ENCODE measurements at places on chromosomes 7 and 10.

DNA sequence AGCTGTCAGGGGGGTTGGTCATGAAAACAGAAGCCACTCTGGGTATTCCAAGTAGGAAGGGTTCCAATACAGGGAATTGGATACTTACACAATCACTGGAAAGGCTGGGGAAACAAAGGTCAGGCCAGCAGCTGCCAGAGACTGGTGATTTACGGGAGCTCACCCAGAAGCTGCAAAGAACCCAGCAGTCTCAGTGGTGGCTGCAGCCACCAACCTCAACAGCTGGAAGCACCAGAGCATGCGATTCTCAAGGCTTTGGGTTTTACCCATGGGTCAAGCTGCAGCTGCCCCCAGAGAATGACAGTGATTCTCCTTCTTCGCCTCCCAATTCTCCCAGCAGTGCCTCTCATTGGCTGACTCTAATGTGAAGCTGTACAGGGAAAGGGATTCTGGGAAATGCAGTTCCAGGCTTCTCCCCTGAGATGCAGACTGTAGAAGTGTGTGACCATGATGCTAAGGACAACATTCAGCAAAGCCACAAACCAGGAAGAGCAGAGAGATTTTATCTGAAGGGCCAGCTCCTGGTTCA, 107.2 kb upstream of the TCF7L2 start:
- no peaks in the 10 kb centered on the region for H3K4me1 ChIP-seq
- no peak overlapping the region for H3K4me3 ChIP-seq
- no peak overlapping the region for H3K27ac ChIP-seq

DNA sequence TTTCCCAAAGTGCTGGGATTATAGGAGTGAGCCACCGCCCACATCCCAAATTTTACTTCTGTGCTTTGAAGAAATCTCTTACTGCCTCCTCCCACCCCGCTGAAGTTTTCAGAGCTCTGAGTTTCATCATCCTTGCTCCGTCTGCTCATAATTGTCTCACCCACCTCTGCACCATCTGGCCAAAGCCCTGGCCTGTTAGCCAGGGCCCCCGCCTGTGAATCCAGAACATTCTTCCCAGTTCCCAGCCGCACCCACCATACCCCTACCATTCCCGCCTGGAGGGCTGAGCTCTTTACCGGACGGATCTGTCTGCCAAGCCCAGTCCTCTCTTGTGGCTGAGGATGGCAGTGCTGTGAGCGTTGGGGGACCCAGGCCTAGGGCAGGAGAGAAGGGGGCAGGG, 14.5 kb downstream of the SSC4D start:
- H3K27ac ChIP-seq = no peak overlapping the region
- no peaks in the 10 kb centered on the region for H3K36me3 ChIP-seq
- no peak for DNase-seq
- H3K4me1 ChIP-seq = peaks cover 7% of the 10 kb centered on the region

DNA sequence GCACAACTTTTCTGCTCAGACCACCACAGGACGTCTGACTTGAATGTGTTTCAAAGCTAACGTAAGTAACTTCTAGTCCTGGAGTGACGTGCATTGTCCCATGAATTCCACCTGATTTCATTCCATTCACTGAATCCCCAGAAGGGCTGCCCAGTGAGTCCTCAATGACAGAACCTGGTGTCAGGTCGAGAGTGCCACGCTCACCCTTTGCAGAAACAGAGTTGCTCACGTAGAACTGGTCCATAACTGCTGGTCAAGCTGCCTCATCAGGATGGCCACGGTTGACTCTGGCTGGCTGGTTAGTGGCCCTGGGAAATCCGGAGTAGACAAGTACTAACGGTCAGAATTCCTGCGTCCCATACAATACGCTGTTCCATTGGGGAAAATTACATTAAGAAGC, 50.6 kb upstream of the UBE3C start:
- no peak overlapping the region for H3K27ac ChIP-seq
- no peak overlapping the region for H3K4me3 ChIP-seq
- no peak for DNase-seq
- H3K4me1 ChIP-seq = no peaks in the 10 kb centered on the region
- H3K27me3 ChIP-seq = no peaks in the 10 kb centered on the region

- H3K36me3 ChIP-seq = no peaks in the 10 kb centered on the region
- H3K27me3 ChIP-seq = no peaks in the 10 kb centered on the region
- H3K27ac ChIP-seq = no peak overlapping the region
- peaks cover 6% of the 10 kb centered on the region for H3K4me1 ChIP-seq
These were observed 74.0 kb downstream of the DOCK4 start for GRCh38 chr7:112132051-112132694.

DNA sequence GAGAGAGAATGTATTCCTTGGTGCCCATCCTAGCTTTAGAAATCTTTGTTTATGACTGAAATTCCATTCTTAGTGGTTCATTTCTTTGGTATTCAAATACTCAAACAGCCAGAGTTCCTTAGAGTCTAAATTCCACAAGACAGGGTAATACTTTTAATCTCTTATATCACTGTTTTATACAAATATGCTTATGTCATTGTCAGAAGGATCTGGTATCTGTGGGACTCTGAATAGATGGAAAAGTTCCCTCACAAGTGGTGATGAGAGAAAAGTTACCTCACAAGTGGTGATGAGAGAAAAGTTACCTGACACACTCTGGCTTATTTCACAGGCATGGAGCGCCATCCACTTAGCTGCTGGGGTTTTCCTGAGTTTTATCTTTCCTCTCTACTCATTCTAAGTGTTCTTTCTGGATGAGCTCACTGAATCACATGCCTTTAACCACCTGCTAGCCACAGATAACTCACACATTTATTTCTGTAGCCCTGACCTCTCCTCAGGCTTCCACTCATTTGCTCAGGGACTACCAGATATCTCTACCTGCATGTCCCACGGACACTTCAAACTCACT, 784.0 kb downstream of the SUGCT start:
- no peaks in the 10 kb centered on the region for H3K27me3 ChIP-seq
- H3K36me3 ChIP-seq = no peaks in the 10 kb centered on the region
- no peak overlapping the region for H3K4me3 ChIP-seq
- peak overlapping the region; percentile 87 for H3K27ac ChIP-seq

GRCh38 chr10:89251409-89252224, at the start of gene LIPA:
Gene LIPA (minus strand): TSS chr10:89251775. CDS start chr10:89247648, 4,127 bp downstream.
- H3K27ac ChIP-seq = no peak within 1 kb of the TSS
- peak; percentile 94 for DNase-seq
- peak within 1 kb of the TSS; percentile 79 for H3K4me3 ChIP-seq
- peaks cover 5% of the 10 kb centered on the region for H3K4me1 ChIP-seq
- H3K27me3 ChIP-seq = peaks cover 5% of the 10 kb centered on the region

DNA sequence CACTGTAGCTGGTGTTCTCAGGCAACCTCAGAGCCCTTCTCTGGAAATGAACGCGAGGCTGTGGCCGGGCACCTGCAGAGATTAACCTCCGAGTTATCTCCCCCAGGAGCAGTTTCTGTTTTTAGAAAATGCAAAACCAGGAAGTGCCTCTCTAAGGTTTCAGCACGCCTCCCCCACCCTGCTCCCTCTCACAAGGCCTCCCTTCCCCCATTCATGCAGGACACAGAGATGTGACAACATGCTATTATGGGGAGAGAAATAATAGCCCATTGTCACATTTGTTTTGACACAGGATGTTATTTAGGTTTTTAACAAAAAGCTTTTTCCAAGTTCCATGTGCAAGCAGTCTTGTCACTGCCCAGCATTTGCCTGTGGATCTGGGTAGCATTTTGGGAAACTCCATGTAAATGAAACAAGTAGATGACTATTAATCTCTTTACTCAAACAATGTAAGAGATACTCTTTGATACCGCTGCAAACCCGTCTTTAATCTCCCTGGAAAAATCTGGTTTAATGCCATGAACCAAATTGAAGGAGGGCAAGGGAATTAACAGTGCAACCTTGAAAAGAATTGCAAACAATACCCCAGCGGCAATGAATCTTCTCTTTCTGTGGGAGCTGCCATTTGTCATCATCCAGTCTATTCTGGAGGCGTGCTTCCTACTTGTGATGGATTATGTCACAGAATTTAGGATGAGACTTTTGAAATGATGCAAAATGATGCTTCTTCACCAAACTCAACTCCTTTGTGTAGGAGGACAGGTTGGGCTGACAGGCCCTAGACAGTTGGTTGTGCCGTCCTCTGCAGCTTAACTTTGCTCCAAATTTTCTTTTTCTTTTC, 86.5 kb upstream of the NMT2 start:
- peaks cover 6% of the 10 kb centered on the region for H3K4me1 ChIP-seq
- no peak overlapping the region for H3K4me3 ChIP-seq
- no peak for DNase-seq
- H3K36me3 ChIP-seq = no peaks in the 10 kb centered on the region
- no peaks in the 10 kb centered on the region for H3K27me3 ChIP-seq

DNA sequence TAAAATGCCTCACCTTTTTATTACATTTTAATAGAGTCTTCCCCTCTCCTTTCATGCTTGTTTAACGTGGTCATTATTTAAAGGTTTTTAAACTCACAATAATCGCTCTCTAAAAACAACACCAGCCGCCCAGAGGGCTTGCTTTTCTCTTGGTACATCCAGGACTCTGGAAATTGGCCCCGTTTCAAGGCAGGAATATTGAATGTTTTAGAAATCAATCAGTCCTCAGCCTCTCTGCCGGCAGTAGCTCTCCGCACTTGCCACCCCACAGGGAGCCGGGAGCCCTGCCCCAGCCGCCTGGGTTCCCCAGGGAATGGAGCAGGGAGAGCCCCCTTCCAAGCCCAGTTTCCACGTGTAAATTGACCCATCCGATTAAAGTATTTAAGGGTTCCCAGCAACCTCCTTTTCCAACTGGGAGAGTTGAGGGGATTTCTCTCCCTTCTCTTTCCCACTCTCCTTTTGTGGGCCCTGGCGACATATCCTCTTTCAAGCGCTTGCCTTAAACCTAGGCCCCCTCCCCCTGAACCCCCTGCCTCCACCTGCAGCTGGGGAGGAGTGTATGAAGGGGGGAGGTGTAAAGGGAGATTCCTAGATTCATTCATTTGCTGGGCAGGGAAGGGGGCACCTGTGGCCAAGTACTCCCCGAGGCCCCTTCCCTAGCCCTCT, 1.9 kb downstream of the FGF8 start:
- DNase-seq = no peak
- peaks cover 72% of the 10 kb centered on the region for H3K27me3 ChIP-seq
- no peak overlapping the region for H3K27ac ChIP-seq
- H3K36me3 ChIP-seq = no peaks in the 10 kb centered on the region
- peaks cover 5% of the 10 kb centered on the region for H3K4me1 ChIP-seq

DNA sequence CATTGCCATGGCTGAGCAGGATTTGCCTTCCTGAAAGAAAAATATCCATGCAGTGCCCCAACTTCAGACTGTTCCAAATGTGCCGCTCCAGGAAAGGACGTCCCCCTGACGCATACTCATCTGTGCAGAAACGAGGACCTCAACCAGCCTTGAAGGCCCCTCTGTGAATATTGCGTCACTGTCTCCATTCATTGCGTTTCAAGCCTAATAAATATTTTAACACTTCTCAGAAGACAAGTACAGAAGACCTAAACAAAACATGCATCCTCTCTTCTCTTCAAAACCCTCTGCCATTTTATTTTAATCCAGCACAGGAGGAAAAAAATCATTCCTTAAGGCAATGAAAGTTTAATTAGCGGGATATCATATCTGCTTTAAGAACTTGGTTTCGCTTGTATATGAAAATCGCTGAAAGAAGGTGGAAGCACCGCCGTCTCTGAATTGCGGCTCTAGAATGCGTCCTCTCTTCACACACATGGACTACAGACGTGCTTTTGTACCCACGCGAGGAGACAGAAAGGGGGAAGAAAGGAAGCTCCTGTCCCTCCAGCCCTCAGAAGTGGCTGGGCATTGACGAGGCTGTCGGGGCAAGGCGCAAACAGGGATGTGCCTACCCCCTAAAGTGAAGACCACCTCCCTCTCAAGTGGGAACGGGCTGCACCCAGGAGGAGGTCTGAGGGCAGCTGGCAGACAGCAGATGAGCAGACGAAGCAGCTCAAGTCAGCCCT, 36.8 kb downstream of the RGS10 start:
- no peak overlapping the region for H3K27ac ChIP-seq
- H3K27me3 ChIP-seq = no peaks in the 10 kb centered on the region
- H3K36me3 ChIP-seq = peaks cover 3% of the 10 kb centered on the region

- no peaks in the 10 kb centered on the region for H3K4me1 ChIP-seq
- H3K27me3 ChIP-seq = no peaks in the 10 kb centered on the region
- no peak overlapping the region for H3K4me3 ChIP-seq
- DNase-seq = no peak
- H3K27ac ChIP-seq = no peak overlapping the region
These were observed 106.7 kb downstream of the LRMDA start for GRCh38 chr10:75538144-75538543.

GRCh38 chr7:50185208-50185607, 92.2 kb upstream of the ZPBP start:
- H3K4me3 ChIP-seq = no peak overlapping the region
- H3K27me3 ChIP-seq = no peaks in the 10 kb centered on the region
- no peak for DNase-seq
- H3K36me3 ChIP-seq = no peaks in the 10 kb centered on the region

DNA sequence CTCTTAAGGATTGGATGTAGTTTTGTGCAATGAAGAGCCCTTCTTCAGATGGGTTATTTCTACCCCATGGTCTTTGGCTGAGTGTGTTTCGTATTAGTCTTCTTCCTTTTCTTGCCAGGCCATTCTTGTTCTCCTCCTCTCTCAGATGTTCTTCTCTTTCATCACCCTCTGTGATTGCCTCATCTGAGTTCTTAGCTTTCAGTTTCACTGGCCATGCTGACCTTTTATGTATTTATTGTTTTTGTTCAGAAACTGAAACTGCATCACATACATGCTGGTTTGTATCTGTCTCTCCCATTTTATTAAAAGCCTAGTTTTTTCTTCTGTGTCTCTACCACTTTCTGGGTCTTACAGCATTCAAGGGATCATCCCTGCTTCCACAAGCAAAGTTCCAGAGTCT, 21.7 kb upstream of the PCGF5 start:
- DNase-seq = no peak
- peaks cover 7% of the 10 kb centered on the region for H3K4me1 ChIP-seq
- no peak overlapping the region for H3K27ac ChIP-seq
- no peak overlapping the region for H3K4me3 ChIP-seq
- no peaks in the 10 kb centered on the region for H3K27me3 ChIP-seq
- H3K36me3 ChIP-seq = no peaks in the 10 kb centered on the region

- no peaks in the 10 kb centered on the region for H3K36me3 ChIP-seq
- H3K27ac ChIP-seq = no peak overlapping the region
- H3K27me3 ChIP-seq = no peaks in the 10 kb centered on the region
These were observed 8.8 kb downstream of the BLVRA start for GRCh38 chr7:43767311-43767710.

GRCh38 chr10:29254123-29255046, 34.5 kb upstream of the LYZL1 start:
- peaks cover under 1% of the 10 kb centered on the region for H3K27me3 ChIP-seq
- H3K4me3 ChIP-seq = no peak overlapping the region
- H3K27ac ChIP-seq = peak overlapping the region; percentile 53
- peaks cover 43% of the 10 kb centered on the region for H3K4me1 ChIP-seq

- no peak overlapping the region for H3K27ac ChIP-seq
- no peak for DNase-seq
- H3K4me3 ChIP-seq = no peak overlapping the region
- no peaks in the 10 kb centered on the region for H3K36me3 ChIP-seq
These were observed 580.9 kb downstream of the GLRX3 start for GRCh38 chr10:130717083-130717482.

All from astrocyte (in vitro differentiated cells and primary cell).